ENCODE measurements at places on chromosomes 13 and 19.

DNA sequence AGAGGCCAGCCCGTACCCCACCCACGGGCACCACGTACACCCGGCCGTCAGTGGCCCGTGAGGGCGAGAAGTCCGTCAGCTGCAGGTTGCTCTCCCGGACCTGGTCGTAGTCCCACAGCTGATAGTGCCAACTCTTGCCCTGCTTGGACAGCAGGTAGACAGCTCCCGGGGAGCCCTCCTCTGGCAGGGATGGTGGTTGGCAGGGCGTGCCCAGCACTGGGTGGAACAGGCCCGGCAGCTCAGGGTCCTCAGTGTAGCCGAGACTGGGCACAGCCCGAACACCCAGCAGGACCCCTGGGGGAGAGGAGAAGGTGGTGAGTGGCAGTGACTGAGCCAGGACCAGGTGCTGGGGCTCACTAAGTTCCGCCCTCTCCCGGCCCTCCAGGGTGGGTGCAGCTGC lies 7.8 kb downstream of the ACTMAP start:
- no peak for DNase-seq

- no peak for DNase-seq
Measured at GRCh38 chr13:44231786-44232516, 141.7 kb upstream of the SERP2 start.

DNA sequence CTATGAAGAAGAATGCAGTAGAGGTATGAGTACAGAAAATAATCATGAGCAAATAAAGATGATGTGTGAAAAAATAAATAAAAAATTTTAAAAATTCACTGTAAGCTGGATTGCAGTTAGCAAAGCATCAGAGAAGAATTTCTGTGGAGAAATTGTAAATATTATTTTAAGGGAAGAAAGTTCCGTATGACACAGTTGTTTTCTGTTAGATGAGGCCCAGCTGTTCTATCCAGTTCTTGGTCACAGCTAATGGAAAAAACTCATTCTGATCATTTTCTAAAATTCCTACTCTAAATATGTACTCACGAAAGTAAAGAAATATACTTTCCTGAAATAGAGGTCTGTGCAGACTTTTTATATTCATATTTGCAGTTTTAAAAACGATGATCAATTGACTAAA lies 578.8 kb downstream of the DCT start:
- no peak for DNase-seq

DNA sequence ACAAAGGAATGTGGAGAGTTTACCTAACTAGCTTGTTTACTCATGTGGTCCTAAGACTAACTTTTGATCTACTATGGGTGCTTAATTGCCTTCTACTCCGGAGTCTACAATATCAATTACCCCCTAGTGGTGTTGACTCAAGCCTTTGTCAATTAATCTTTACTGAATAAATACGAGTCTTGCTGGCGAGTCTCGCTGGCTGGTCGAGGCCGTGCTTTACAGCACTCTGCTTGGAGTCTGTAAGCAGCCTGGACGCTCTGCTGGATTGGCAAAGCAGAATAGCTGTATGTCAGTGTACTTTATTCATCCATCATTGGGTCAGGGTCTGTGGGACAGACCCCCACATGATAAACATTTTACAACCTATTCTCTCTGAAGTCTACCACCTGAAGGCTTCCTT lies 9.9 kb upstream of the SPART start:
- DNase-seq, result no peak

- DNase-seq, result no peak
Measured at GRCh38 chr13:102192858-102193257, 209.0 kb downstream of the FGF14 start.

DNA sequence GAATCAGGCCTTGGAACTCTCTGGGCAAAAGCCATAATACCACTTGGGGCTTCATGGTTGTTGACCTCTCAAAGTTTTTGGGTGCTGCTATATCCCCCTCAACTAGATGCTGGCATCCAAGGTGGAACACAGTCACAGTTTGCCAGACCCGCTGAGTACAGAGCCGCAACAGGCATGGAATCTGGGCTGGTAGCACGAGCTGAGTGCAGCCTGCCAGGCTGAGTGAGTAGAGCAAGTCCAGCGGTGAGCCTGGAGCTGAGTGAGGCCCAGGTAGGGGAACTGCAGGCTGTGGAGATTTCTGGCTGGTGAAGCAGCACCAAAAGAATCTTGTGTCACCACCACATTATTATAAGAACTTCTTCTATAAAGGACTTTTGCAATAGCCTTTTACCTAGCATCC lies 192.6 kb downstream of the PCDH17 start:
- DNase-seq, result no peak

DNA sequence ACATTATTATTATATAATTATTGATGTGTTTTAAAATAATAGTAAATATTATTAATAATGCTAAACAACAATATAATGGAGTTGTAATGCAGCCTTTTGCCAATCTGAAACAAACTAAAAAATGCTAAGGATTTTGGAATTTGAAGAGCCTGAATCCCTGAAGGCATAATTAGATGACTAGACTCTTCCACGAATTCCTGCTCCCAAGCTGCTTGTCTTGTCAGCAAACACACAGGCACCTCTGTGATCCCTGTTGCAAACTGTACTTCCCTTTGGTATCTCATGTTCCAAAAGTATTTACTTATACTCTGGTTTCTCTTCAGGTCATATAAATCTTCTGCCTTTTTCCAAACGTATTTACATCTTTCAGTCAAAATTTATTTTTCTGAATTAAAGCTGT lies 1862.4 kb downstream of the OLFM4 start:
- no peak for DNase-seq

- DNase-seq, result no peak
Measured at GRCh38 chr19:14562660-14563589, 8.9 kb downstream of the NDUFB7 start.

Data from activated T-cell treated with anti-CD3 and anti-CD28 coated beads for 1 hour (primary cell).